Iris pigment epithelial cell (primary cell): ENCODE measurements at places on chromosomes 16 and 17.

- no peak for DNase-seq
Measured at GRCh38 chr16:27959914-27960313, 103.6 kb downstream of the GSG1L start.

- DNase-seq = peak; percentile 16
Measured at GRCh38 chr17:17305281-17305801, 2.2 kb downstream of the NT5M start.

- no peak for DNase-seq
Measured at GRCh38 chr17:81083125-81083765, 48.3 kb downstream of the BAIAP2 start.

DNA sequence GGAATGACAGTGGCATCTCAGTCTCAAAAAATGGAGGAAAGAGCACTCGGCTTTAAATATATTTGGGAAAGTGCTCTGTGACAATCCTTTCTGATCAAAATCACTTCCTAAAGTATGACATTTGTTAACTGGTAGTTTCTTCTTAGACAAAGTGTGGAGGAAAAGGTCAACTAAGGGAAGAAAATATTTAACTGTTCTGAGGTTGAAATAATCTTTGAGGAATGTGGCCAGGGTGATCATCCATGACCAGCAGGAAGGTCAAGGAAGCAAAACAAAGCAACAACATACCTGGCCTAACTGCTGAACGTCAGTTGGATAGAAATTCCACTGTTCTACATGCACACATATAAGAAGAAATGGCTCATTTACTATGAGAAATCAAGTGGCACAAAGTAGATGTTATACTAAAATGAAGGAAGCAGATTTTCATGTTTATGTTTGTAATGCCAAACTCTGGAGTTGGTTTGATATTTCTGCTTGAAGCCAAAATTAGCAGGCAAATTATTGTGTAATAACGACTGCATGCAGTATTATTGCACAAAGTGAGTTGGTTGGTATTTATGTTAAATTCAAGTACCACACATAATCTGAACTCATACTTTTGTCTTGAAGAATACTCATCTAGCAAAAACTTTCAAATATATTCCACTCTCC lies 87.3 kb upstream of the CORO6 start:
- peak; percentile 62 for DNase-seq

DNA sequence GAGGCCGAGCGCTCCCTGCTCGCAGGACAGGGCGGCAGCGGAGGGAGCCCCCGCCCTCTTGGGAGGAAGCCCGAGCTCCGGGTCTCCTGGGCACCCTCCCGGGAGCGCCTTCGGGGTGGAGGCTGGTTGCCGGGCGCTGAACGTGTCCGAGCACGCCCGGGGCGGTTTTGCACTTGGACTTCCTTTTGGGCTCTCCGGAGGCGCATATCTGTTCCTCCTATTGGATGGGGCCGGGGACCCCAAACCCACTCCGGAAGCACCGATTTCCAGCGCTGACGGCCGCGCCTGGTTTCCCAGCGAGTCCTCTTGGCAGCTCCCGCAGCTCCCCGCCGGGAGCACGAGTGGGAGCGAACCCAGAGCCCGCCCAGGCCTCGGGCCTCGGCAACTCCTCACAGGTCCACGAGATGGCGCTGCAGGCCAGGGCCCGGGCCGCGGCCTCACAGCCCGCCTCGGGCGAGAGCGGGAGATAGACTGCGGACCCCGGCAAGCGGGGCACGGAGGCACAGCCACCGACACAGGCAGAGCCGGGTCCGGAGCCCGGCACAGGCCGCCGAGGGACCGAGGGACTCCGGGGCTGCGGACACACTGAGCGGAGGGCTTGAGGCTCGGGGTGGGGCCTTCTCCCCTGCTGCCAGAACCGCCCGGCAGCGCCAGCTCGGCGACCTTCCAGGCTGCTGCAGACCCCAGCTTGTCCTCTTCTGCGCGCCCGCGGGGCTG lies 12.7 kb downstream of the TBX2 start:
- DNase-seq = peak; percentile 79

GRCh38 chr17:4426499-4427208 lies 7.1 kb upstream of the SPNS3 start:
- DNase-seq = no peak

GRCh38 chr16:69328854-69329316 lies 1.5 kb downstream of the PDF start:
- peak; percentile 42 for DNase-seq

GRCh38 chr17:9424071-9424640 lies 151.5 kb downstream of the STX8 start:
- no peak for DNase-seq

DNA sequence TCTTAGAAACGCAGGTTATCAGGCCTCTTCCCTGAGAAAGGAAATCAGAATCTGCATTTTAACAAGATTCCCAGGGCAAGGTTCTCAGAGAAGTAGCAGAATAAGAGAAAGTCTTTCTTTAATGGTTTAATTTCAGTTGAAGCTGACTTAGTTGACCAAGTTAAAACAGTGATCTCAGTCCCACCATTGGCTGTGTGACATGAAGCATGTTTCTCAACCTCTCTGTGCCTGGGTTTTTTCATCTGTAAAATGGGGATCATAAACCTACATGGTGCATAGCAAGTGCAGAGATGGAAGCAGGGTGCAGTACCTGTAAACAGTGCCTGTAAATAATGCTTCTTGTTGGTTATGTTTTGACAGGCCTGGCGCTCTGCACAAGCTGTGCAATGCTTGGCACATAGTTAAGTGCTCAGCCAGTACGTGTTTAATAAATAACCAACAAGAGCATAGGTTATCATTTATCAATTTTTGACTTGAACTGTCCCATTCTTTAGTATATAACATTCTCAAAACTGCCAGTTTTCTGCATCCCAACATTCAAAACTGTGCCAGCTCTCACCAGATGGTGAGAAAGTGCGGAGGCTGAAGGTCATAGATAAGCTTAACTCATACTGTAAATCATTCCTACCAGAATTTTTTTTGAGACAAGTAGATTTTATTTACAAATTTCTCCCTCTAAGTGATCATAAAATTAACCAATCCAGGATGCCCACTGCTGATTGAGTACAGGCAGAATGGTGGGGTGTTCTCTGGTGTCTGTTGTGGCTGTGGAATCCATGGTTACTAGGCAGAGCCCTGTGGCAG lies 6.9 kb downstream of the C17orf67 start:
- no peak for DNase-seq

DNA sequence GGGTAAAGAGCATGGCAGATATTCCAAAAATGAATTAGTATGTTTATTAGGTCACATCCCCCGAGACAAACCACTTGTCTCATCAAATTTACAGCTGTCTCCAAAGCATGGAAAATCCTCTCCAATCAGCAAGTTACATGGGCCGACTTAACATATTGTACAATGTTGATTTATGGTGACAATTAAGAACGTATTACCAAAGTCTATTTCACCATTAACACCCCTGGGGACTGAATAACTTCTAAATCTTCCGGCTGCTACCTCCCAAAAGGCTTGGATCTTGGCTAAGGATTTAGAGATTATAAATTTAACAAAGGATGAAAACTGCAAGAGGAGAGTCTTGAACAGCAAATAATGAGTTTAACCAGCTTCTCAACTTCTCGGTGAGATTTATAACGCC lies 311.9 kb downstream of the NPIPA8 start:
- no peak for DNase-seq

- no peak for DNase-seq
Measured at GRCh38 chr16:14070555-14070876, 603 bp upstream of the MRTFB start.
